Astrocyte of the spinal cord (primary cell): ENCODE measurements at places on chromosomes 5 and 9.

DNA sequence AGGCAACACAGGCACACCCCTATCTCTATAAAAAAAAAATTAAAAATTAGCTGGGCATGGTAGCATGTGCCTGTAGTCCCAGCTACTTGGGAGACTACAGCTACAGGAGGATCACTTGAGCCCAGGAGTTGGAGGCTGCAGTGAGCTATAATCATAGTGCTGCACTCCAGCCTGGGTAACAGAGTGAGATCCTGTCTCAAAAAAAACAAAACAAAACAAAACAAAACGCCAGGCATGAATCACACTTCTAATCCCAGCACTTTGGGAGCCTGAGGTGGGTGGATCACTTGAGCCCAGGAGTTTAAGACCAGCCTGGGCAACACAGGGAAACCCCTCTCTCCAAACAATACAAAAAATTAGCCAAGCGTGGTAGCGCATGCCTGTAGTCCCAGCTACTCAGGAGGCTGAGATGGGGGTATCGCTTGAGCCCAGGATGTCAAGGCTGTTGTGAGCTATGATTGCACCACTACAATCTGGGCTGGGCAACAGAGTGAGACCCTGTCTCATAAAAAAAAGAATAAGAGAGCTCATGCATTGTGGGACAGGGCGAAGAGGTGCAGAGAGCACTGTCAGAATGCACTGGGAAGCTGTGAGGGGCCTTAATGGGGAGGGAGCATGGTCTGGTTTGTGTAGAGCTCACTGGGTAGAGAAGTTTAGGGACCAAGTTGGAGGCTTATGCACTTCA is 8.4 kb upstream of the SAP30L start:
- no peak for DNase-seq

DNA sequence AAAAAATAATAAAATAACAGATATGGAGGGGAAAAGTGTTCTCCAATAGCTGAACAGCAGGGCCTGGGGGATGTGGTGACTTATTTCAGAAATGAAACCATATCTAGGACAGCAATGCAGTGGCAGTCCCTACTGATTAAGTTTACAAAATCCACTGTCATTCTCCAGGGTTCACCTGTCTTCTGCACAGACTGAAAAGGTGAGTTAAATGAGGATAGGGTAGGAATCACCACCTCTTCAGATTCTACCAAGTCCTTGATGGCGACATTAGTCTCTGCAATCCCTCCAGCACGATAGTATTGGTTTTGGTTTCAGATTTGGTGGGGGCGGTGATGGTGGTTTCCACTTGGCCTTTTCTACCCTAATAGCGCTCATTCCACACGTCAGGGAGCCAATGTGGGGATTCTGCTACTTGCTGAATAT is 32.3 kb upstream of the NPM1 start:
- DNase-seq, result no peak

GRCh38 chr5:53913941-53914340 is 353.5 kb downstream of the NDUFS4 start:
- DNase-seq, result no peak

DNA sequence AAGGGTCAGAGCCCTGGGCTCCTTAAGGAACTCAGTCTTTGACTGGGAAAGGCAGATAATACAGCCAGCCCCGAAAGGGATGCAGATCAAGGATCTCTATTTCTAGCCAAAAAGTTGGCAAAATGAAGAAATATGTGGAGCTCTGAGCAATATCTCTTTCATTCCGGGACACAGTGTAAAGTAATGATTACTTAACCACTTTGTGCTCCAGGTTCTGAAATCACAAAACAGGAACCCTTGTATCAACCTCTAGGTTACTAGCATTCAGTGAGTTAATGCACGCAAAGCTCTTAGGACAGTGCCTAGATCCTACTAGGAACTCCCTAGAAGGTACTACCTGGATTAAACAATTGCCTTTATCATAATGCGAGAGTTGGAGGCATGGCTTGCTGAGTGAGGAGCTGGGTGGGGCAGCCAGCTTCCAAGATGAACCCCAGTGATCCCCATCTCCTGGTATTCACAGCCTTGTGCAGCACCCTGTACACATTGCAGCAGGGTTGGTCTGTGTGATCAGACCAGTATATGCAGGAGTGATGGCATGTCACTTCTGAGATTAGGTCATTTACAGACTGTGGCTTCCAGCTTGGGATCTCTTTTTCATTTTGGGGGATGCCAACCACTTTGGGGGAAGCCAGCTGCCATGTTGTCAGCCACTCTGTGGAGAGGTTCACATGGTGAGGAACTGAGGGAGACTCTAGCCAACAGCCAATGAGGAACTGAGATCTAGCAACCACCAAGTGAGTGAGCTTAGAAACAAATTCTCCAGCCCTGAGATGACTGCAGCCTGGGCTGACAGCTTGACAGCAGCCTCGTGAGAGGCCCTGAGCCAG is 103.1 kb upstream of the SLC44A1 start:
- no peak for DNase-seq

DNA sequence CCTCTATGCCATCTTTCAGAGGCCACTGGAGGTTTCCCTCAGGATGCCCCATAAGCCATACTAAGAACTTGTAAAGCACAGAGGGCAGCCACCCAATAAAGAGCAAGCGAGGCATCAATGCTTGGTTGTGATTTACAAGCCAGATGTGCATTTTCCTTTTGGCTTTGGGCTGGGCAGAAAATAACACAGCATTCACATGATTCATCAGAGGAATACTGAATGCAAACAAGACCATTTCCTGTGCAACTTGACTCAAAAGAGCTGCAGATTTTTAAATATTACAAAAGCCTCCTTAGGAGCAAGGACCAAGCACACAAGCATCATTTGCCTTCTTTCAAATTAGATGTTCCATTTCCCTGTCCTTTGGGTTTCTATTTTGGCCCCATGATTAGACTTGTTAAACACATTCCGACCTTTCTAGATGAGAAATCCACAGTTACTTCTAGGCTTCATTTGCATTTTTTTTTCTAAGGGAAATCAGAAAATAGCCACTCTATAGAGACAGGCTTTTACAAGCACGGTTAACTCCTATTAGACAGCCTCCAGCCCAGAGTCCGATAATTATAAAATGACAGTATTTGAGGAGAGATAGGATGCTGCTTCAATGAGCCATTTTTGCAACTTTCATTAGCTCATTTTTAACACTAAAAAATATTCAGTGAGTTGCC is 207.8 kb downstream of the SEMA5A start:
- DNase-seq, result peak; percentile 83

GRCh38 chr5:65961633-65962032 is 35.3 kb downstream of the ERBIN start:
- DNase-seq, result peak; percentile 63

DNA sequence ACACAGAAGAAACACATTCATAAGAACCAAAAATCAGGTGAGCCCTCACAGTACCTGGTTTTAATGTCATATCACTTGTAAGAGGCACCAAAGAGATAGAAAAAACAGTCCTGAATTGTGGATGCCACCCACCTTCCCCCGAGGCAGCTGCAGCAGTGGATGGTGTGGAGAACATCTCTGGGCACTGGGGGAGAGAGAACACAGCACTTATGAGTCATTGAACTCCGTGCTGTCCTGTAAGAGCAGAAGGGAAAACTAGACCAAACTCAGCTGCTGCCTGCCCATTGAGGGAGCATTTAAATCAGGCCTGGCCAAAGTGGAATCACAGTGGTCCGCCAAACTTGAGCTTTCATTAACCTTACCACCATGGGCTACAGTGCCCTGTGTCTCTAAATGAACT is 296.2 kb downstream of the SPATA31D1 start:
- DNase-seq, result peak; percentile 14

GRCh38 chr9:2047916-2048315 is 32.8 kb downstream of the SMARCA2 start:
- no peak for DNase-seq

DNA sequence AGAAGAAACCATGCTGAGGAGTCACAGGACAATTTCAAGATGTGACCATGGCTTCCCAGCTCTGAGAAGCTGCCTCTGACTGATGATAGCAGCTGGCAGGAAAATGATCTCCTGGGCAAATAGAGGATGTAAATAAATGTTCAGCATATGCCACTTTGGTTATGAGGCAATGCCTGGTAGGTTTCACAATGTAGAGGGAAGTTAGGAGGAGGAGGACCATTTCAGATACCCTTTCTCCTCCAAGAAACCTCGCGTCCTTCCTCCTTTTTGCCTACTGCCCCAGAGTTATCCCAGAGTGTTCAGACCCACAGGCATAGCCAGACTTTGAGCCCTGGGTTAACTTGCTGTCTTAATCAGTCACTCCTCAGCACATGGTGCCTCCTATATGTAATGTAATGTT is 541.6 kb upstream of the DAP start:
- no peak for DNase-seq

GRCh38 chr5:124643336-124643735 is 103.1 kb downstream of the ZNF608 start:
- no peak for DNase-seq

DNA sequence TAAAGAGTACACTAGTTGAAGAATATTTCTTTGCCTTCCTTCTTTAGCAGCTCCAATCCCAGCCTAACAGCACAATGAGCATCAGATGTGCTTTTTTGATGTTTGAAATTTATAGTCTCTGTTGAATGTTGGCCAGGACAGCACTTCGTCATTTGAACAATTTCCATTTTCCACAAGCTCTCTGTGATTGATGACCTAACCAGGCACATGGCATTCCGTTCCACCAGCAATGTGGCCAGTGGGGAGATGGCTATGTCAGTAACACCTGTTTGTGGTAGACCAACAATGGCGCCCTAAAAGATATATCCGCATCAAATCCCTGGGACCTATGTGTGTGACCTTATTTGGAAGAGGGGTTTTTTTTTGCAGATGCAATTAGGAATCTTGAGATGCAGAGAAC is 66.8 kb downstream of the PALM2AKAP2 start:
- no peak for DNase-seq

- no peak for DNase-seq
Observed at GRCh38 chr9:98637381-98637780, 71.4 kb downstream of the GABBR2 start.

DNA sequence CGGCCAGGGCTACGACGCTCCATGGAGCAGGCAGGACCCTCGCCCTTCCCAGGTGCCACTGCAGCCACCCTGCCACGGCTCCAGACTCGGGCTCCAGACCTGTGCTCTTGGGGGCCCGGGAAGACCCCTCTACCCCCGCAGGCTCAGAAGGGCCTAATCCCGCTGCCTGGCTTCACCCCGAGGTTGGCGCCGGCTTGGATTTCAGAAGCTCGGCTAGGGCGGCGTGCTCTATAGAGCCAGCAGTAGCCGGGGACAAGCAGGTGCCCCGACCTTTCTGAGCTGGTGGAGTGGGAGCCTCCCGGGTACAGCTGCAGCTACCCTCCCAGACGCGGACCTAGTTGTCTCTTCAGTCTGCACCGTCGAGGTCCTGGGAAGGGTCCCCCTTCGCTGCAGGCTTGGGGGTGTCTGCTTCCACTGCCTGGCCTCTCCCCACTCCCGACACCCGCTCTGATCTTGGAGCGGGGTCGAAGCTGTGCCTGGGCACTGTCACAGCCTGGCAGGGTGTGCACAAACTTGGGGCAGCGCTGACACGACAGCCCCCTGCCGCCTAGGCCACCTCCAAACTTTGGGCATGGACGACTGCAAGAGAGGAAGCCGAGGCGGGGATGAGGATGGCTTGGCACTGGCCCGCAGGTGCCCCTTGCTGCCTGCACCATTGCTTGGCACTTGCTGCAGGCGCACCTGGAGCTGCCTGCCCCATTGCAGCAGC is 1366.1 kb upstream of the CDH9 start:
- no peak for DNase-seq

GRCh38 chr9:93136011-93136440 is 2.0 kb upstream of the NINJ1 start:
- peak; percentile 27 for DNase-seq

DNA sequence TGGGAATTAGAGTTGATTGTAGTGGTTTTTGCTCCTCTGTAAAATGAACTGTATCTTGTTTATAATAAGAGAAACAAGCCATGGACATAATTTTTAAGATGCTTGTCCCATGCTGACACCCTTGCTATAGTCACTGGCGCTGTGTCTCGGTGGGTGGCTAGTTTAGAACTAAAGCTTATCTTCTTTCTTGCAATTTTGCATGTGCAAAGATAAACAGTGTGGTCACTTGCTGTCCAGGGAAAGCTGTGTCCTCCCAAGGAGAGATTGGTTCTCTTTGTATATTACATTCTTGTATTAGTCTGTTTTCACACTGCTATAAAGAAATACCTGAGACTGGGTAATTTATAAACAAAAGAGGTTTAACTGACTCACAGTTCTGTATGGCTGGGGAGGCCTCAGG is 143.8 kb downstream of the MELK start:
- no peak for DNase-seq
